ENCODE measurements at places on chromosomes 7 and 10. TPM values are rescaled to one million over a fixed set of nuclear protein-coding genes. Genes with fewer than 3 reads are reported as not detected.

DNA sequence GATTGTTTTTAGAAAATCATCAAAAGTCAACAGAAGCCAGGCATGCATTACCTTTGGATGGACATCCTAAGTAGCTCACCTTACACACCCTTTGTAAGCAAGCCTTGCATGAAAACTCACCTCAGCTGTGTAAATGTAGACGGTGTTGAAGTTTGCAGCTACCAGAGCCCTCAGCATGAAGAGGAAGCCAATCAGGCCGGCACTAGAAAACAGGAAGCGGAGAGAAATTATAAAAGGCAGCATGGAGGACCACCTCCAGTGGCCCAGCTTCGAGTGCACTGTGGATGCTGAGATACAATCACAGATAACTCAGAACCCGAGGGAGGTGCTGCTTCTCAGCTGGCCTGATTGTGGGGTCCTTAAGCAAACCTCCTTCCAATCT is 75.3 kb downstream of the SVOPL start:
- DNase-seq, result no peak

DNA sequence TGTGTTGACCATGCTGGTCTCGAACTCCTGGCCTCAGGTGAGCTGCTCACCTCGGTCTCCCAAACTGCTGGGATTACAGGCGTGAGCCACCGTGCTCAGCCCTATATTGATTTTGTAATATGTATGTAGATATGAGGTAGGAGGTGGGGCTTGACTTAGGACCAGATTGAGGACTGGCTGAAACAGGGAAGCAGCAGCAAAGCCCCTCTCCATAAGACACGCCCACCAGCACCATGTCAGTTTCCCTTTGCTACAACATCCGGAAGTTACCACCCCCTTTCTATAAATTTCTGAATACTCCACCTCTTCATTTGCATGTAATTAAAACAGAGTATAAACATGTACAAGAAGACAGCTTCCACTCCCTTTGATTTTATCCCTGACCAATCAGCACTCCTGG is 47.9 kb upstream of the MYL10 start:
- no peak for DNase-seq

DNA sequence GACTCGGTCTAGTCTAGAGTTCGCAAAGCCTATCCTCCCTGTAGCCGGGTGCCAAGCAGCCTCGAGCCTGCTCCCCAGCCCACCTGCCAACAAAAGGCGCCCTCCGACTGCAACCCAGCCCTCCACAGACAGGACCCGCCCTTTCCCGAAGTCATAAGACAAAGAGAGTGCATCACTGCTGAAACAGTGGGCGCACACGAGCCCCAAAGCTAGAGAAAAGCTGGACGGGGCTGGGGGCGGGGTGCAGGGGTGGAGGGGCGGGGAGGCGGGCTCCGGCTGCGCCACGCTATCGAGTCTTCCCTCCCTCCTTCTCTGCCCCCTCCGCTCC is 622 bp upstream of the COL1A2 start:
- peak; percentile 66 for DNase-seq

GRCh38 chr10:133474665-133475424 is 21.1 kb downstream of the SCART1 start:
- no peak for DNase-seq

DNA sequence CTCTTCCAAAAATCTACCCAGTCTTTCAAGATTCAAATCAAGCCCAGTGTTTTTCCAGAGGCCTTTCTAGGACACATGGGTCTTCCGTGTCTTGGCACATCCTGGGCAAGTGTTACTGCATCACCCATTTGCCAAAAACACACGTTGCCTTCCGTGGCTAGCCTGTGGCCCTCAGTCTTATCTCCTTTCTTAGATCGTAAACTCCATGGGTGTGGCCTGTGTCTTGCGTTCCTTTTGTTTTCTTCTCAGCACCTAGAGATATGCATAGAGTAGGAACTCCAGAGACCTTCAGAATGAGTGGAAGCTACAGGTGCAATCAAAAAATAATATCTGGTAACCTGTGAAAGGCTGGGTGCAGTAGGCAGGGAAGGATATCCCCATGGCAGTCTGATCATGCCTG is 56.5 kb upstream of the NMT2 start:
- no peak for DNase-seq

DNA sequence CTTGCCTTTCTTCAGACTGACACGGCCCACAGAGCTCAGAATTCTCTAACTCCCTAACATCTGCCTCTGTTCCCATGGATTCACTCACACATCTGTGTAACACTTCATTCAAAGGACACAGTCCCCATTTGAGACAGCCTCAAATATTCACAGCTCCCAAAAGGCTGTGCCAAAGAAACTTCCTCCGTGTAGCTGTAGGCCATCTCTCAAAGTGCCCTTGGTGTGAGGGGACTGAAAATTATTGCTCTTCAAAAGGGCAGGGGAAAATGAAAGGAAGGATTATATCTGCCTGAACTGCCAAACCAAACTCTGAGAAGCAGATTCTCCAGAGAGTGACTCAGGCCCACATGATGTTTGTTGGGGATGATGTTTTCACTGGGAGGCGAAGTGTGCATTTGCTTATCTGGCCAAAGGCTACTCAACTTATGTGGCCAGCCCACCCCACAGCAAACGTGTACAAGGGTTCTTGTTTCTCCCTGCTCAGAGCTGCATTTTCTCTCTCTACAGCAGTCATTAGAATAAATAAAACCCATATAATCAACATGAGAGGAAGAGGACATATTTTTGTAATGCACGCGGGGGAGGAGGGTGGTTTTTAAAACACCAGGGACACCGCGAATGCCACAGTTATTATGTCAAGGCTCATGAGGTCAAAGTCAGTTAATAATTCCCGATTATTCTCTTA is 302.4 kb upstream of the NFE2L3 start:
- DNase-seq, result peak; percentile 94

DNA sequence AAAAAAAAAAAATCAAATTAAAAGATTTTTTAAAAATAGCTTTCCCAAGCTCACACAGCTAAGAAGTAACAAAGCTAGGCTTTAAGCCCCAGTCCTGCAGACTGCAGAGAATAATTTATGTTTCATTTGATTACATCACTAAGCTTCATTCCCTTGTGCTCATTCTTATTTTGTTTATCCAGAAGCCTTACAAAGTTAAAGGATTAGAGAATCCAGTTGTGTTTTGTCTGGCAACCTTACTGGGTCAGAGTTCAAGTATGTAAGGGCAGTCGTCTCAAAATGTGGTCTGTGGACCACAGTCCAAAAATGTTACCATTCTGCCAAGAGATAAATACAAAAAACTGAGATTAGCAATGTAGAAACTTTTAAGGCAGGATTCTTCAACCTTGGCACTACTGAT is 32.1 kb upstream of the EZH2 start:
- peak; percentile 85 for DNase-seq

GRCh38 chr7:29458933-29459332 is 104.7 kb upstream of the PRR15 start:
- no peak for DNase-seq

DNA sequence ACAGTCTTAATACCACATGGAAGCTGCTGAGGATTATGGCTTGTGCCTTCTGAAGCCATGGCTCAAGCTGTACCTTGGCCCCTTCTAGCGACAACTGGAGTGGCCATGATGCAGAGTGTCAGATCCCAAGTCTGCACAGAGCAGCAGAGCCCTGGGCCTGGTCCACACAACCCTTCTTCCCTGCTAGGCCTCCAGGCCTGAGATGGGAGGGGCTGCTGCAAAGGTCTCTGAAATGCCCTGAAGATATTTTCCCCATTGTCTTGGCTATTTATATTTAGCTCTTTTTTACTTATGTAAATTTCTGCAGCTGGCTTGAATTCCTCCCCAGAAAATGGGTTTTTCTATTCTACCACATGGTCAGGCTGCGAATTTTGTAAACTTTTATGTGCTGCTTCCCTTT is 804.6 kb upstream of the ZWINT start:
- DNase-seq, result no peak

The CTAGE4 gene
- total RNA-seq, result 0.43 TPM

The PHTF2 gene
- 119 TPM for total RNA-seq

The NPC1L1 gene
- total RNA-seq, result not detected

Data from fibroblast of villous mesenchyme (primary cell).